ENCODE measurements at places on chromosomes 16 and 17.
A peak's percentile ranks its signal among the peaks of the same experiment; 100 is the strongest.

- no peak for DNase-seq
These were observed 392 bp downstream of the ZSCAN32 start for GRCh38 chr16:3400446-3400778.

GRCh38 chr16:12392585-12393091 lies 411.0 kb downstream of the CPPED1 start:
- DNase-seq, result no peak

- no peak for DNase-seq
These were observed 112.5 kb downstream of the SOCS1 start for GRCh38 chr16:11143372-11144035.

DNA sequence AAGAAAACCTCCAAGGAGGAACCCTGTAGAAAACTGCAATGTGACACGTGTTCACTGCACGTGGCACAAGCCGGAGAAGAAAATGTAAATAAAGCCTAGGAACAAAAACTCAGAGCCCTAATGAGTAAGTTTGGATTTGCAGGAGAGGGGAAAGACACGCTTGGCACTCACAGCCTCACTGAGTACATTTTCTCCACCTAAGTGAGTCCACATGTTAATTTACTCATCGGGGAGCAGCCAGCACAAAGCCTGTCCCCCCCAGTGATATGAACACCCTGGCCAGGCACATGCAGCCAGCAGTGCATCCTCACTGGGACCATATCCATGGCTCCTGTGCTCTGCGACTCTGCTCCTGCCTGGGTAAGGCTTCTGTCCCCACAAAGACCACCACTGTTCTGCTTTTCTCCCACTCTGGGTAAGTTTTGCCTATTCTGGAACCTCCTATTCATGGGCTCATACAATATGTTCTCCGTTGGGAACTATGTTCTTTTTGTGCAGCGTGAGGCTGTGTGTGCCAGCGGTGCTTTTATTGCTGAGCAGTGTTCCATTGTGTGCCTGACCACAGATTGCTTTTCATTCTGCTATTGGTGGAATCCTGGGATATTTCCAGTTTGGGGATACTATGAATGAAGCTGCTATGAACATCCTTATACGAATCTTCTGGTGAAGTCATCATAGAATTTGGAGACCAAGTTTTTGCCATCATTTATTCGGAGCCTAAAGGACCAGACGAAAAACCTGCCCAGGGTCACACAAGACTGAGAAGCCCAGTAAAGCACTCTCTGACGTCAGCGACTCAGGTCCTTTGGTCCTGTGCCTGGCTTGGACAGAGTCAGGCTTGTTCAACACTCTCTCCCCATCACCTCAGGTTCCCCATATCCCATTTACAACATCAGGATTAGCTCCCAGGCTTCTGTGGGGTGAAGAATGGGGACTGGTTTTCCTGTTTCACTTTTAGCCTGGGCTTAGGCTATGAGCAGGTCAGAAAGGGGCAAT lies 53.3 kb downstream of the RNF112 start:
- no peak for DNase-seq

DNA sequence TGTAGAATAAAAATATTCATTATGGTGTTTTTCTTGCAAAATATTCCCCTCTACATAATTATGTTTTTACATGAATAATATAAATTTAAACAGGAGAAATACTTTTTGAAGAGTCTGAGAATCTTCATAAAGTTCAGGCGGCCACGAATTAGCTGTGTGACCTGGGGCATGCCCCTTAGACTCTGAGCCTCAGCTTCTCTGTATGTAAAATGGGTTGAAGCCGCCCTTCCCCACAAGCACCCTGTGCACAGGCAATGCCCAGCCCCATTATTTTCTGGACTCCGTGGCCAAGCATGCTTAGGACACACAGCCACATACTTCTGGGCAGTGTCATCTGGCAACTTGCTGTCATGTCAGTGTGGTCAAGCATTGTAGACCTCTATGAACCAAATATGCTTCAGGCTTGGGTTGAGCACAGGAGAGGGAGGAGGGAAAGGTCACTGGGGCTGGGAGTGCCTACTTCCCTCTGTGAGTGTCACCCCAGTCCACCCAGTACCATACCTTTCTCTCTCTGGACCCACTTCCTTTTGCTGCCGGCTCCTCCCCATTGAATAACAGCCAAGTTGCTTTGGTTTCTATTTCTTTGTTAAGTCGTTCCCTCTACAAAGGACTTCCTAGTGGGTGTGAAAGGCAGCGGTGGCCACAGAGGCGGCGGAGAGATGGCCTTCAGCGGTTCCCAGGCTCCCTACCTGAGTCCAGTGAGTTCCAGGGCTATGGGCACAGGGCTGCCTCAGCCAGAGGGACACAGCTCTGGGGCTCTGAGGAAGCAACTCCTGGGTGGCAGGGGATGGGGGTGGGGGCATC lies at the start of gene LGALS9:
TSS of gene LGALS9 (plus strand) at position 582 of the 804 bp plus-strand sequence. CDS start at position 660, 78 bp downstream.
- no peak for DNase-seq

DNA sequence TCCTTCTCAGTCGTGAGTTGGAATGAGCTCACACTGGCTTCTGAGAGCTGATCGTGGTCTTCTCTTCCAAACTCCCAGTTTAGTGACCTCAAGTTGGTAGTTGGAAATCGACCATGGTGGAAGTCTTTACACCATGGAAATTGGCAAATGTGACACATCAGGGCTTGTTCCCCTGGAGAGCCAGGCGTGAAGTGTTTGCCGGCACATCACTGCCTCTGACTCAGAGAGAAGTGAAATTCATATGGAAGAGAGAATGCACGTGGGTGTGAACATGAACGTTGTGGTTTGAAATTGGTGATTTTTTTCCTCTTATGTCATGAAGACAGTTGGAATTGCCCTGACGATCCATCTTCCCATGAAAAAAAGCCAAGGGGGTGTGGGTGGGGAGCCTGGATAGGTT lies 47.4 kb downstream of the AXIN2 start:
- peak; percentile 57 for DNase-seq

All from fibroblast of skin of left quadriceps (primary cell).